Daoy (cell line): ENCODE measurements at places on chromosomes 16 and 17. TPM values are rescaled to one million over a fixed set of nuclear protein-coding genes. Genes with fewer than 3 reads are reported as not detected.

HSD11B2 gene
- total RNA-seq: not detected in 2 replicates

PRAC1 gene
- not detected in 2 replicates for total RNA-seq

CCL4 gene
- not detected in 2 replicates for total RNA-seq

MYH1 gene
- total RNA-seq: not detected in 2 replicates
